ENCODE measurements at places on chromosomes 12 and 14. TPM values are rescaled to one million over a fixed set of nuclear protein-coding genes. Genes with fewer than 3 reads are reported as not detected.

The IFT81 gene
- 9.7 TPM for total RNA-seq

The TEX22 gene
- 0.83 TPM for total RNA-seq

The LUM gene
- total RNA-seq = not detected

The ACVRL1 gene
- total RNA-seq = not detected

The M6PR gene
- total RNA-seq = 153 TPM

The IL31 gene
- total RNA-seq = not detected

The SERPINA1 gene
- not detected for total RNA-seq

DNA sequence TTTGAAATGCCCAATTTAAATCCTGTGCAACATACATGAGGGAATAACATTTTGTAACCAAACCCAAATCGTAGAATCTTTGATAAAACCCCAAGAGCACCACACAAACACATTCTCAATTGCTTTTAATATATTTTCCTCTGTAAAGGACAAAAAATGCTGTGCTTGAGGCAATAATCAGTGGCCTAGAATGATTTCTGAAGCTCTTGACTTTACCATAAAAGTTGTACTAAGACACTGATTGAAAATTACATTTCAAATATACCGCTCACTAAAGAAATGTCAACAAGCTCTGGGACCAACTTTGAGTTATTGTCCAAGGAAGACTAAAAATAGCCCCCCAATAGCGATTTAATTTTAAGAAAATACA lies 1.5 kb downstream of the EML5 start:
- H3K27me3 ChIP-seq = peaks cover 18% of the 10 kb centered on the region
- no peak overlapping the region for H3K27ac ChIP-seq
- no peaks in the 10 kb centered on the region for H3K4me1 ChIP-seq
- H3K4me3 ChIP-seq = peak overlapping the region; percentile 88

DNA sequence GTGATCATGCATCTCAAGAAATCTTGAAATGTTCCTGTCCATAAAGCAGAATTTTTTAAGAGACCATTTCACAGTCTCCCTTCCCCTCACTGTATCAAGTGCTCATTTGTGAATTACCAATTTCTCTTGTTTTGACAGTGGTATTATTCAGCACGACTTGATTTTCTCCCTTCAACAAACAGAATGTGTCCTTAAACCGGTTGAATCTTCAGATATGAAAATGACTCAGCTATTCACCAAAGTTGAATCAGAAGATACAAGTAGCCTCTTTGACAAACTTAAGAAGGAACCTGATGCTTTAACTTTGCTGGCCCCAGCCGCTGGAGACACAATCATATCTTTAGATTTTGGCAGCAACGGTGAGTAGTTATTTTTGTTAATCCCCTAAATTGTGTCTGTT lies 25.5 kb upstream of the SNAPC1 start:
- no peaks in the 10 kb centered on the region for H3K27me3 ChIP-seq
- no peak overlapping the region for H3K27ac ChIP-seq
- peaks cover 89% of the 10 kb centered on the region for H3K36me3 ChIP-seq
- no peak overlapping the region for H3K4me3 ChIP-seq
- no peaks in the 10 kb centered on the region for H3K4me1 ChIP-seq

DNA sequence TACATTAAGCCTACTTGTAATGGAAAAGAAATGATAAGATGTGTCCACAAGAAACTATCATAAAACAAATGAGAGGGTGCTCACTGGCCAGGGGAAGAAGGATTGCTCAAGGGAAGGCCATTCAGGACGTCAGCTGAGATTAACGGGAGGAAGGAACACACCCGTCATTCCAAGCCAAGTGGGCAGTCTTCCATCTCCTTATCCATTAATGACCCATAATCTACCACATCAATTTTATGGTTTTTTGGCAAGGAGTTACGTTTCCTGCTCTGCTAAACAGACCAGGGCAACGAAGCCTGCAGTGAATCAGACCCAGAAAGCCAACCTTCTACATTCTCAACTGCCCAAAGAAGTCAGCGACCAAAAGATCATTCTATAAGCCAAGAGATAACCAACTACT lies 25.1 kb downstream of the PRKAB1 start:
- no peaks in the 10 kb centered on the region for H3K27me3 ChIP-seq
- DNase-seq = no peak
- H3K4me1 ChIP-seq = no peaks in the 10 kb centered on the region
- no peak overlapping the region for H3K4me3 ChIP-seq
- no peak overlapping the region for H3K27ac ChIP-seq
- peaks cover 20% of the 10 kb centered on the region for H3K36me3 ChIP-seq

DNA sequence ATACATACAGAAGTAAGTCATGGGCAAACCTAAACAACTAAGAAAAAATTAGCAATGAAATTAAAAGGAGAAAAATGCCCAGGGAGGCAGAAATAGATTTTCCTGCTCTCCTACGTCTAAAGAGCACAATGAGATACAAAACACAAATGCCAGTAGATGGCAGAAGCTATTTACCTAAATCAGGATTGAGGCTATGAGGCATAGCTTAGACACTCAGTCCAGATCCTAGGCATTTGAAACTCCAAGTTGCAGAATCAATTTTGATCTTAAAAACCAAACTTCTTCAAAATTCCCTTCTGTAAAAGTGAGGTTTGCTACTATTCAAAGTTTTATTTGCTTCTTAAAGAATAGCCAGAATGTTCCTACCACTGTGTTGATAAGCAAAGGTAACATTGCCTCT lies 368.6 kb downstream of the DAD1 start:
- peaks cover 3% of the 10 kb centered on the region for H3K36me3 ChIP-seq
- no peak overlapping the region for H3K27ac ChIP-seq
- no peak overlapping the region for H3K4me3 ChIP-seq
- no peaks in the 10 kb centered on the region for H3K27me3 ChIP-seq
- H3K4me1 ChIP-seq = no peaks in the 10 kb centered on the region
- DNase-seq = no peak

DNA sequence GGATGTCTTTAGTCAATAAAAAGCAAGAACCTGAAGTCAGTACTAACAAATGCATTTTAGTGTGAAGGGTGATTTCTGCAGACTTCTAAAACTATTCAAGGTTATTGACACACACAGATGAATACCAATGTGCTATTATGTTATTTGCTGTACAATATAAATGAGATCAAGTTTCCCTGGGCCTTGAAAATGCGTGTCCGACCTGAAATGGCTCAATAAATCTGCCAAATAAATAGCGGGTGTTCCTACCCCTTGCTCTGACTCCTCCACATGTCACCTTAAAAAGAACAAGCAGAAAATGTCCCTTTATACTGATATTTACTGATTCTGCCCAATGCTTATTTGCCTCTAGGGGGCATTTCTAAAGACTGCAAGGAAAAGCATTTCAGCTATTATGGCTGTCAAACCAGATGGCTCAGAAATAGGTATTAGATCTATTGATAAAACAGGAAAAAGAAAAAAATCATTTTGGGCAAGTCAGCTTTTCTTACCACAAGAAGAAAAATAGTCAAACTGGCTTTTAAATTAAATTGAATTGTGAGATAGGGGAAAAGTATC lies 367.3 kb upstream of the KITLG start:
- H3K4me3 ChIP-seq = no peak overlapping the region
- DNase-seq = no peak
- peaks cover 11% of the 10 kb centered on the region for H3K36me3 ChIP-seq
- peaks cover 8% of the 10 kb centered on the region for H3K4me1 ChIP-seq
- H3K27ac ChIP-seq = no peak overlapping the region

DNA sequence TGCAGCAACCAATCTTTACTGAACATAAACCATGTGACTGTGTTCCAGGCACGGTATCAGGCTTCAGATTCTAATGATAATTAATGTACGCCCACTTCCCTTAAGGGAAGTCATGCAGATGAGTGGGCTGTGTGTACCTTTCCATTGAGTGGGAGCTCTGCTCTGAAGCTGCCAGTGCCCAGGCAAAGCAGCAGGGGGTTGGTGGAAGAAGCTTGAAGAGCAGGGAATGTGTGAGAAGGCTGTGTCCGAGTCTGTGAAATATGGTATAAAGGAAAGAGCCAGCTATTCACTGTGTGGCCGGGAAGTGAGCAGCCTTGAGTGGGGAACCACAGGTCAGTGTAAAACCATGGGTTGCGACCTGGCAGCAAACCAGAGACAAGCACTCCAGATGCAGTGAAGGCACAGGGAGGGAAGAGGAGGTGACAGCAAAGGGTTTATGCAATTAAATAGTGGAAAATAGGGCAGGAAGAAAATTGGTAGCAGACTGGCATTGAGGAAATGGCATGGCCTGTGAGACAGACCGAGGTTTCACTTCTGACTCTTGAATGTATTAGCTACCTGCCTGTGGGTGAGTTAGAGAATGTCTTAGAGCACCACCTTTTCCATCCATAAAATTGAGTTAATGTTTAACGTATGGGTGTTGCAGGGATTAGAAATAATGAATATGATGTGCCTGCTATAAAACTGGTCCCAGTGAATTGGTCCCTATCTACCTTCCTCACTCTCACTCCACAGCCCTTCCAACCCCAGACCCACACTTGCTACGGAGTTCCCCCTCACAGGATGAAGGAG lies 116.4 kb downstream of the NTF3 start:
- no peak overlapping the region for H3K4me3 ChIP-seq
- H3K27ac ChIP-seq = no peak overlapping the region
- no peak for DNase-seq
- H3K27me3 ChIP-seq = no peaks in the 10 kb centered on the region
- 0 out of 2 replicates have a peak, but pooled peaks cover 7% of the 10 kb centered on the region for H3K36me3 ChIP-seq

- no peak for DNase-seq
- H3K27me3 ChIP-seq = no peaks in the 10 kb centered on the region
- H3K4me3 ChIP-seq = no peak overlapping the region
- H3K36me3 ChIP-seq = no peaks in the 10 kb centered on the region
Measured at GRCh38 chr14:36810209-36810608, 148.5 kb downstream of the PAX9 start.

DNA sequence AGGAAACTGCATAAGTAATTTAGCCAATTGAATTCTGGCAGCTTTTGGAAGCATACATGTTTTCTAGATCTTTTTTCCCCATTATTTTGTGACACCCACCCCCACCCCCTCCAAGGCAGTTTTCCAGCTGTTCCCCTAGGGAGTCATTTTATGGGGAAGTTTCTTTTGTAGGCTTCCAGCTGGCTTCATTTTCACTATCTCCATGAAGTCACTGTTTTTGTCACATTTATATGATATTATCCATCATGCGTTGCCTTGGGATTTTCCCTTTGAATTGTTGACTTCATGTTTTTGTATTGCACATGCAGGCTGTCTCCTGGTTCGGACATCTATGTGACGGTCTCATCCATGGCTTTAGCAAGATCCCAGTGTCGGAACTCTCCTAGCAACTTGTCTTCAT lies 233.6 kb upstream of the RGS6 start:
- H3K4me1 ChIP-seq = no peaks in the 10 kb centered on the region
- no peak overlapping the region for H3K4me3 ChIP-seq
- no peak for DNase-seq
- peaks cover 19% of the 10 kb centered on the region for H3K36me3 ChIP-seq
- H3K27me3 ChIP-seq = no peaks in the 10 kb centered on the region
- no peak overlapping the region for H3K27ac ChIP-seq

- no peak overlapping the region for H3K27ac ChIP-seq
- H3K4me1 ChIP-seq = no peaks in the 10 kb centered on the region
- no peak overlapping the region for H3K4me3 ChIP-seq
- peak; percentile 74 for DNase-seq
Measured at GRCh38 chr12:108337235-108338223, 1.6 kb downstream of the CMKLR1 start.

DNA sequence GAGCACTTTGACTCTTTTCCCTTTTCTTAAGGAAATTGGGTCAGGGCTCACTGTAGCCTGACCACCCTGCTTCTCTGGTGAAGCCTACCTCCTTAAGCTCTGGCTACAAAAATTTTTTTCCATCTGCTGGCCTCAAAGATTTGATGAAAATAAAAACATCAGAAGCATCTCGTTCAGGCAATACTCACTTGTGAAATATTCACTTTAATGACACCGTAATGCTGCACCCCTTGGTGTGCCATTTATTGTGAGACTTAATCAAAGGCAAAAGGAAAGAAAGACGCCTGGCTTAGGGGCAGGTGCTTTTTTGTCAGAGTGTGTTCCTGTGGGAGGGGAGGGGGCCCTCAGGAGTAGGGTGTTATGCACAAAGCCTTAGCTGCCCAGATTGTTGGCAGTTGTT lies 155.0 kb upstream of the TMPO start:
- H3K4me3 ChIP-seq = no peak overlapping the region
- peaks cover 3% of the 10 kb centered on the region for H3K4me1 ChIP-seq
- no peak overlapping the region for H3K27ac ChIP-seq
- H3K36me3 ChIP-seq = no peaks in the 10 kb centered on the region
- no peaks in the 10 kb centered on the region for H3K27me3 ChIP-seq
- DNase-seq = no peak

DNA sequence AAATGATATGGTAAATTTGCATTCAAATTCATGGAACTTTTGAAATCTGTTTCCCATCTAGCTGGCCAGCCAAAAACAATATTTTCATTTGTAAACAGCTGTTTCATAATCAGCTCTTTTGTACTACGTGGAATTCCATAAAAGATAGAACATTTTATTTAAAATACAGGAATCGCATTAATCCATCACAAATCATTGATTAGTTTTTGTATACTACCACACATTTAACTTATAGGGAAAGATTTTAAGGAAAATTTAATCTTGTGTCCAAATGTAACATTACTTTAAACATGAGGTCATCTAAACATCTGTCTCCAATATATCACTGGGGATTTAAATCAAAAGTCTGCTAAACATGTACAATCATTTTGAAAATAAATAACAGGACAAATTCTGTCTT lies 33.5 kb downstream of the SLC25A21 start:
- H3K4me3 ChIP-seq = no peak overlapping the region
- H3K36me3 ChIP-seq = no peaks in the 10 kb centered on the region
- no peak overlapping the region for H3K27ac ChIP-seq
- no peaks in the 10 kb centered on the region for H3K27me3 ChIP-seq
- no peak for DNase-seq

DNA sequence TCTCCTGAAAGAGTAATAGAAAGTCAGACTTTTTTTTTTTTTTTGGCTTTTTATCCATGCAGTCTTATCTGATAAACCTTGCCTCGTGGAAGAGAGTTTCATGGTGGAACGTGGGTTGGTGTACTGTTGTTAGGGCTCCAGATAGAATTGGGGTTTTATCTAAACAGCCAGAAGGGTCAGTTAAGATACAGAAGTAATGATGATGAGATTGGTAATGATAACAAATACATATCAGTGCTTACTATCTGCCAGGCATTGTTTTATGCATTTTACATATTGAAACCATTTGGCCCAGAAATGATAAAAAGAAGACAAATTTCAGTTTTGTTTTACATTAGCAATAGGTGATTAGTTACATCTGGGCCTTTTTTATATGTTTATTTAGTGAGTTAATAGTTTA lies 372.8 kb upstream of the PRICKLE1 start:
- no peak for DNase-seq
- no peaks in the 10 kb centered on the region for H3K36me3 ChIP-seq
- H3K27me3 ChIP-seq = no peaks in the 10 kb centered on the region
- H3K27ac ChIP-seq = no peak overlapping the region
- H3K4me3 ChIP-seq = no peak overlapping the region
- H3K4me1 ChIP-seq = no peaks in the 10 kb centered on the region

- H3K4me1 ChIP-seq = peaks cover 21% of the 10 kb centered on the region
- no peaks in the 10 kb centered on the region for H3K27me3 ChIP-seq
- no peak for DNase-seq
- H3K27ac ChIP-seq = no peak overlapping the region
Measured at GRCh38 chr12:13085968-13086686, 17.3 kb downstream of the GSG1 start.

GRCh38 chr12:69844416-69844815 lies 19.4 kb downstream of the MYRFL start:
- no peaks in the 10 kb centered on the region for H3K4me1 ChIP-seq
- H3K27ac ChIP-seq = no peak overlapping the region
- no peak for DNase-seq
- H3K36me3 ChIP-seq = no peaks in the 10 kb centered on the region
- no peak overlapping the region for H3K4me3 ChIP-seq
